ENCODE measurements at places on chromosomes 1 and 21. TPM values are rescaled to one million over a fixed set of nuclear protein-coding genes. Genes with fewer than 3 reads are reported as not detected.

The CHODL gene
- total RNA-seq = not detected

The OR2T2 gene
- total RNA-seq = not detected

The KCNJ15 gene
- total RNA-seq = 0.25 TPM

The PTPN22 gene
- not detected for total RNA-seq

The ANKRD45 gene
- not detected for total RNA-seq
